ENCODE measurements at places on chromosomes 16 and 17.

DNA sequence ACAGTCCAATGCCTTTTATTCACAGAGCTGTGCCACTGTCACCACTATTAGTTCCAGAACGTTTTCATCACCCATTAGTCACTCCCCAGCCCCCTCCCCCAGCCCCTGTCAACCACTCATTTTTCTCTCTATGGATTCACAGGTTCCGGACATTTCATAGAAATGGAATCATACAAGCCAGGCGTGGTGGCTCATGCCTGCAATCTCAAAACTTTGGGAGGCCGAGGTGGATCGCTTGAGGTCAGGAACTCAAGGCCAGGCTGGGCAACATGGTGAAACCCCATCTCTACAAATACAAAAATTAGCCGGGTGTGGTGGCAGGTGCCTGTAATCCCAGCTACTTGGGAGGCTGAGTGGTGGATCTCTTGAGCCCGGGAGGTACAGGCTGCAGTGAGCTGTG lies 759 bp upstream of the PAM16 start:
- DNase-seq = no peak

GRCh38 chr16:27476240-27476639 lies 73.5 kb downstream of the GTF3C1 start:
- DNase-seq = no peak

- DNase-seq = peak; percentile 13
Observed at GRCh38 chr17:78168242-78168902, at the start of gene SYNGR2. Gene SYNGR2, plus strand, starts transcription at chr17:78168581. Its CDS starts 36 bp downstream, at chr17:78168617.

- DNase-seq = no peak
Observed at GRCh38 chr17:76528528-76529223, 8.8 kb downstream of the CYGB start.

DNA sequence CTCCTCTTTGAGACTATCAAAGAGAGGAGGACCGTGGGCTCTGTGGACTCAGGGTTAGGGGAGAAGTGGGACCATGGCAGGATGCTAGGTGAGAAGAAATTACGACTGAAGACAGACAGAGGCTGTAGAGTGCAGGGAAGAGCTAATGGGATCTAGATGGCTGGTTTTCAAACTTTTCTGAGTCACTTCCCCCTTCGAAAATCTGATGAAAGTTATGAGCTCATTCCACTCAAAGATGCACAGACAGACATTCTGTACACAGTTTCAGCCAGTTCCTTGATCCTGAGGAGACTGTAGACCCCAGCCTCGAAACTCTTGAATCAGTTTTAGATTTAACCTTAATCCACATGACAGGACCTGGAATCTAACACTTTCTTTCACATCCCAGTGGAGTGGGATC lies 40.7 kb downstream of the RGS9 start:
- peak; percentile 28 for DNase-seq

GRCh38 chr17:77279448-77280303 lies 138.9 kb downstream of the SEC14L1 start:
- no peak for DNase-seq

DNA sequence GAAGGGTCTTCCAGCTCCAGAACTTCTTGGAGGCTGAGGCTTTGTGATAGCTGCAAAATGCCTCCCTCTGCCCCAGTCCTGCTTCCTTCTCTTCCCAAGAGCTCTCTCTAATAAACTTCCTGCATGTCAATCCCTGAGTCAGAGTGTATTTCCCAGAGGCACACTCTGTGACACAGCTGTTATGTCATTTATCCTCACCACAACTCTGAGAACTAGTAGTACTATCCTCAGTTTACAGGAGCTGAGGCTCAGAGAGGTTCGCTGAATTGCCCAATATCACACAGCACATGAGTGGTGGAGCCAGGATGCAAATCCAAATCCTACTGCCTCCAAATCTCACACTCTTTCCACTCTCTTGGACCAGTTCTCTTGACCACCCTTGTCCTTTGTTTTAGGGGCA lies 20.0 kb downstream of the UNC45B start:
- DNase-seq = no peak

DNA sequence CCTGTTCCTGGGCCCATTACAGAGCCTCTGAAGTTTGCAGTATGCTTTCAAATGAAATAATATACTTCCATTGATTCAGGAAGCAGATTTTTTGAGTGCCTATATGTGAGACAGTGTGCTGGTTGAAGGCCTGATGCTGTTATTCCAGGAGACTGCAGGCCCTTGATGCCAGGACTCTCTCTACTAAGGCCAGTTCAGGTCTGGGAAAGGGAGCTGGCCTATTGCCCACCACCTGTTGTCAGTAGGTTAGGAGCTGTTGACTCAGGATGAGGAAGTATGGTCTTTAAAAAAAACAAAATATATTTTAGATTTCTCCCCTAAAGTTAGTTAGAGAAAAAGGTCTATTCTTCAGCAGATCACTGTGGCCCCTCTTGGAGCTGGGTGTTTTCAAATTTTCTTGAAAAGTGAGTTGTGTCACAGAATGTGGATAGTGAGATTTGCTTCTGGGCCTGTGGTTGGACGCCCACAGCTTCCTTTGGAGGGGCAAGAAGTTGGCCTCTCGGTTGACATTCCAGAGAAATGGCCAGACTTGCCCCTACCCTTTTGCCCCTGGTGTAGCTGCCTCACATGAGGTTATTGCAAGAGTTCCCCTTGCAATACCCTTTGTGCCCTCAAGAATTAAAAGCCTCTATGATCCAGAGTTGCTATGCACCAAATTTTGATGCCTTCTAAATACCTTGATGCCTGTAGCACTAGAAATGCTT lies 7.9 kb downstream of the ESRP2 start:
- no peak for DNase-seq

GRCh38 chr16:19980632-19981265 lies 92.9 kb downstream of the GPR139 start:
- no peak for DNase-seq

DNA sequence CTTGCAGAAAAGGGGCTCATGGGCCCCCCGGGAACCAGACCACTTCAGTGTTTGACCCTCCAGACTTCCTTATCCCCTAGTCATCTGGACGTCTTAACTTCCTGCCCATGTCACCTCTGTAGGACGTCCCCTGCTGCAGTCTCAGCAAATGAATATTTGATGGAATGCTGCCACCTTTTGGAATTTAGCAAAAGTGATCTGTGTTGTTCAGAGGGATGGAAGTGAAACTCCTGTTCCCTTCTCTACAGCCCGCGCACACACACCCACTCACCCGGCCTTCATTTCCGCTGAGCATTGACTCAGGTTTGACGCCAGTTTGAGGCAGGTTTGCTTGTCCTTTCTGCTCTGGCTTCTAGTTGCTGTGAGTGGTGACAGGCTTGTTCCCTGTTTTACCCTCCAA lies 507.2 kb upstream of the EEF2KMT start:
- DNase-seq = no peak

GRCh38 chr16:14579266-14579665 lies 50.8 kb downstream of the PARN start:
- no peak for DNase-seq

DNA sequence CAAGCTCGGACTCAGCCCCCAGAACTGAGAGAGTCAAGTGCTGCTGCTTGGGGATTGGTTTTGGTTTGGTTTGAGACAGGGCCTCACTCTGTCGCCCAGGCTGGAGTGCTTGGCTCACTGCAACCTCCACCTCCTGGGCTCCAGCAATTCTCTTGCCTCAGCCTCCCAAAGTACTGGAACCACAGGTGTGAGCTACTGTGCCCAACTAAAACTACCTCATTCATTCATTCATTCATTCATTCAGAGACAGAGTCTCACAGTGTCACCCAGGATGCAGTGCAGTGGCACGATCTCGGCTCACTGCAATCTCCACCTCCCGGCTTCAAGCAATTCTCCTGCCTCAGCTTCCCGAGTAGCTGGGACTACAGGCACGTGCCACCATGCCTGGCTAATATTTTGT lies 24.7 kb downstream of the UNKL start:
- no peak for DNase-seq

DNA sequence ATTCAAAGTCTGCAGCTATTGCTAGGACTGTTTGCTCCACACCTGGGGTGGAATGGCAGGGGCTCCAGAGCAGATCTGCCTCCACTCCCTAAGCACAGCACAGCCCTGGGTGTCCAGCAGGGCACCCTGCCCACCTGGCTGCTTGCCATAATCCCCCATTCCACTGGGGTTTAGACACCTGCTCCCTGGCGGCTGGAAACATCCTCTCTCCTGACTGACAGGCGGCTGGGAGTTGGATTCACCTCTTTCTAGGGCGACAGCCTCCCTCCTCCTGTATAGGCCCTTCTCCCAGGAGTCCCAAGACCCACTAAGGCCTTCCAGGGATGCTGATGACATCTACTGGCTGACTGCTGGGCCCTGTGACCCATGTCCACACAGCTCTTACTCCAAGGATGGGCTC lies 18.0 kb downstream of the HDAC5 start:
- DNase-seq = no peak

DNA sequence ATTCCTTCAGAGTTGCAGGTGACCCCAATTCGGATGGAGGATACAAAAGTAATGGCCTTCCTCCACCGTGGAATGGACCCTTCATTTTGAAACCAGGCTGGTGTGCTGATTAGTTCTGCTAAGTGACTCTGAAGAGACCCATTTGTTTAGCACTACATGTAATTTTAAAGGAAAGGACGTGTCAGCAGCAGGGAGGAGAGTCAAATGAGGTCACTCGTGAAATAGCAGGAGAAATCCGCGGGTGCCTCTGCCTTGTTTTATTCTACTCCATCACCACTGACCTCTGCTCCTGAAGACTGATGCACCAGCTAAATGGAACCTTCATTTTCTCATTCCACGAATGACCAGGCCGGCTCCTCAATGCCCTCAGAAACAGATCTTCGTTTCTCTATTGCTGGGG lies 589.2 kb downstream of the CDH11 start:
- no peak for DNase-seq

GRCh38 chr17:29150161-29150560 lies 30.0 kb downstream of the MYO18A start:
- no peak for DNase-seq

GRCh38 chr16:54282928-54283724 lies 3.5 kb downstream of the IRX3 start:
- DNase-seq = no peak

- no peak for DNase-seq
Observed at GRCh38 chr17:56358651-56359050, 205.4 kb downstream of the ANKFN1 start.

GRCh38 chr17:67575325-67575724 lies 142.4 kb upstream of the NOL11 start:
- DNase-seq = no peak

DNA sequence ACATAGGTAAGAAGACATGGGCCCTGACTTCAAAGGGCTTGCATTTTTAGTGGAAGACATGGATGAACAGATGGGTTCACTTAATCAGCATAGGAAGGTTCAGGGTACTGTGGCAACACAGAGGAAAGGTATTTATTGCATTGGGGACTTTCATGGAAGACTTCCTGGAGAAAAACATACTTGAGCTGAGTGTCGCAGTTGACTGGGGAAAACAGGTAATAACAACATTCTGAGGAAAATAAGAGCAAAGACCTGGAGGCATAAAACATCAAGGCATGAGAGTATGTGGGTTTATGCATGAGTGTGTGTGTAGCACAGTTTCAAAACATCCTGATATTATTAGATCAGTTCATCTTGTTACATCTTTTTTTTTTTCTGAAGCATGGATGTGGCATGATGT lies 82.7 kb downstream of the MAP2K6 start:
- no peak for DNase-seq

GRCh38 chr17:48601539-48602425 lies 3.0 kb downstream of the HOXB6 start:
- DNase-seq = no peak

- DNase-seq = no peak
Observed at GRCh38 chr17:163514-164098, 17.8 kb downstream of the DOC2B start.

GRCh38 chr16:50329446-50330189 lies 39.2 kb downstream of the BRD7 start:
- DNase-seq = no peak

- no peak for DNase-seq
Observed at GRCh38 chr17:9934331-9934730, 29.3 kb upstream of the RCVRN start.

GRCh38 chr17:1362964-1363363 lies 37.1 kb downstream of the YWHAE start:
- DNase-seq = no peak

GRCh38 chr16:85371948-85372347 lies 241.2 kb upstream of the GSE1 start:
- DNase-seq = no peak

DNA sequence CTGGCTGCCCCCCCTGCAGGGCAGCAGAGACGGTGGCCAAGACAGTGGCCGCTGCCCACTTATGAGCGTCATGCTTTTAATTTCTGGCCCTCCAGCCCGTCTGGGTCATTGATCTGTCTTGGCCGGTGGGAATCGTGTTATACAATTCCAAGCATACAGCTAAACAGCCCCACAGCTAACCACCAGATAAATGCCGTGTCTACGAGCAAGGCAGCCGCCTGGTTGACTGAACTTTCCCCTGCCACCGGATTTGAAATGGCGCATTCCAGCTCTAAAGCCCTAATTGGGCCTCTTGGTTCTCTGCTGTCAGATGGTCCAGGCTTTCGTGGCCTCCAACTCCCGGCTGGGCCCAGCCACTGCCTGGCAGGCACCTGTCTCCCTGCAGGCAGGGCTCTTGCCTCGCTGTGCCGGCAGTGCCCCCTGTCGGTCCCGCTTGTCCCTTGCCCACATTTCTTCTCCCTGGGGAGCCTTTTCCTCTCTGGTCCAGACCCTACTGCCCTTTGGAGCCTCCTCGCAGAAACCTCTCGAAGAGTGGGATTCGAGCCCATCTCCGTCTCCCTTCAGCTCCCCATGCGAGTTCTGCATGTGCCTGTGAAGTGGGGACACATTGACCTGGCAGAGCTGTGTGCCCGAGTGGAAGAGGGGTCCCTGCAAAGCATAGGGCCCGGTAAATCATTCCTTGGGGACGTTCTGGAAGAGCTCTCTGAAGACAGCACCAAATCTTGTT lies 1.8 kb upstream of the RBFOX3 start:
- DNase-seq = no peak

GRCh38 chr16:88197481-88198456 lies 185.0 kb upstream of the ZNF469 start:
- no peak for DNase-seq

GRCh38 chr17:79364315-79365094 lies 246.3 kb downstream of the RBFOX3 start:
- no peak for DNase-seq

DNA sequence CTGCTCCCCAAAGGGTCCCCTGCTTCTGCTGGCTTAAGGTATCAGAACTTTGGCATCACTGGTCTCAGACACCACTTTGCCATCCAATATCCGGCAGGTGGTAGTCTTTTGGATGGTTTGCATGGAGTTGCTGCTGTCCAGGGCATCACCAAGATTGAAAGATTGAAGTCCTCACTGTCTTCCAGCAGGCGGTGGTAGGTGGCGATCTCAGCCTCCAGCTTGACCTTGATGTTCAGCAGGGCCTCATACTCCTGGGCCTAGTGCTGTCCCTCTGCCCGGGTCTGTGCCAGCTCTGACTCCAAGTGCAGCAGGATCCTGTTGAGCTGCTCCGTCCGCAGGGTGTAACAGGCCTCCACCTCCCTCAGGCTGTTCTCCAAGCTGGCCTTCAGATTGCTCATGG lies 43.0 kb upstream of the TMEM97 start:
- no peak for DNase-seq

- DNase-seq = no peak
Observed at GRCh38 chr17:42573095-42573494, 4.4 kb downstream of the PSMC3IP start.
